SJCRH30 (cell line): ENCODE measurements at places on chromosomes 6 and 20.

DNA sequence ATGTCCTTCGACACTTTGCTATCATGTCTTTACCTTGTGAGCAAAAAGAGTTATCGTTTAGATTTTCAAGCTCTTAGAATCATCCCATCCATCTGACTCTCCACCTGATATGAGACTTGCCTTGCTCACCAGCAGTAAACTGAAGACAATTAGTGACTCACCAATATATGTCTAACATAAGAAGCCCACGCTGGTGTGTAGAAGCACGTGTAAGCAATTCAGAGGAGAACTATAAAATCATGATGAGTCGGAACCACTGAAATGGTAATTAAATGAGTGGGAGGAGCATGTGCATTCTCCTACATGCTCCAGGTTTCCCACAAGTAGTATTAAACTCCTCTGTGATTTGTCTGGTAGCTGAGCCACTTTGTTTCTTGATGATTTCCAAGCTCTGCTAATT, 181.6 kb upstream of the RNF217 start:
- no peak overlapping the region for H3K27ac ChIP-seq
- no peak overlapping the region for H3K4me3 ChIP-seq
- H3K4me1 ChIP-seq: no peaks in the 10 kb centered on the region
- DNase-seq: no peak

- H3K4me1 ChIP-seq: peaks cover 9% of the 10 kb centered on the region
- no peak overlapping the region for H3K27ac ChIP-seq
Observed at GRCh38 chr6:107632381-107633136, 142.6 kb downstream of the SOBP start.

GRCh38 chr20:10509376-10509775, 74.3 kb downstream of the SLX4IP start:
- no peaks in the 10 kb centered on the region for H3K36me3 ChIP-seq
- H3K27ac ChIP-seq: no peak overlapping the region
- no peak overlapping the region for H3K4me3 ChIP-seq
- H3K27me3 ChIP-seq: no peaks in the 10 kb centered on the region
- H3K4me1 ChIP-seq: peaks cover 58% of the 10 kb centered on the region

DNA sequence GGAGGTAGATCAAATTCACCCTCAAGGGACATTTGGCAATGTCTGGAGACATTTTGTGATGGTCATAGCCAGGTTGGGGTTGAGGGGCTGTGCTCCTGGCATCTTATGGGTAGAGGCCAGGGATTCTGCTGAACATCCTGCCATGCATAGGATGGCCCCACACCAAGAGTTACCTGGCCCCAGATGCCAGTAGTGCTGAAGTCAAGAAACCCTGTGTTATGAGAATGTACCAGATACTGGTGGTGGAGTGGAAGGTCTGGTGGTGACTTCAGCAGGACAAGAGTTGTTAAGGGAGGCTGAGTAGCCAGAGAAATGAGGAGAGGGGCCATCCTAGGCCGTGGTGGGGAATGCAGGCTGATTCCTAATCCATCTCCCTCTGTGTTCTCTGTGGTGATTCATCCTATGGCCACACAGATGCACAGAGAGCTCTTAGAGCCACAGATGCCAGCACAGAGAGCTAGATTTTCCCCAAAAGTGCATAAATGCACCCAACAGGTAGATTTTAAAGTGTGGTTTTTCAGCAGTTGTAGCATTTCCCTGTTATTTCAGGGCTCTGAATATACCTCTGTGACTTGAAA, 43.6 kb downstream of the CDYL start:
- H3K4me1 ChIP-seq: no peaks in the 10 kb centered on the region
- no peaks in the 10 kb centered on the region for H3K36me3 ChIP-seq
- H3K4me3 ChIP-seq: no peak overlapping the region
- no peak overlapping the region for H3K27ac ChIP-seq
- DNase-seq: no peak

DNA sequence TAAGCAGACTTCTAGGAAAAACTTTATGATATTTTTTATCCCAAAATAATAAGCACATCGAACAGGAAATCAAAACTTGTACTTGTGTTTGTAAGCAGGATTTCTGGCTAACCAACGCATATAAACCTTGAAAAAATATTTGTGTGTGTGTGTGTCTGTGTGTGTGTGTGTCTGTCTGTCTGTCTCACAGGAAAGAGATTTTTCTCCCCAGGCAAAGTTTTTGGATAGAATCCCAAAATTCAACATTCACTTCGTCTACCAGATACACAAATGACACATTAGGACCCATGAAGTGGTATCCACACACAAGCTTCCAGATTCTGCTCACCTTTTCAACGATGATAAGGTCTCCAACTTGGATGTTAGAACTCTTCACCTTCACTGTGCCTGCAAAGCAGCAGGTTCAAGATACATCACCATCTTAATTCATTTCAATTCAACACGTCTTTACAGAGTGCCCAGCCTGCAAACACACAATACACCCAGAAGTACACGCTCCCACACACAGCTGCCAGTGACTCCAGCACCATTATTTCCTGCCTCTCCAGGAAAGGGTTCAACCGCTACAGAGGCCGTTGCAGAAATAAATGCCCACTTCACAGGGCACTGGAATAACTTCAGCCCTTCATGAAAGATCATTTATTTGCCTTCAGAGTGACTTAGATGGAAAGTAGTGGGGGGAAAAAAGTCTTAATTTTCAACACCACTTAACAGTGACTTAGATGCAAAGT, 70.9 kb downstream of the ATP9A start:
- H3K4me3 ChIP-seq: no peak overlapping the region
- peaks cover 9% of the 10 kb centered on the region; the same call in 1 of the 2 replicates for H3K27me3 ChIP-seq
- H3K36me3 ChIP-seq: no peaks in the 10 kb centered on the region
- no peaks in the 10 kb centered on the region for H3K4me1 ChIP-seq
- DNase-seq: no peak
- H3K27ac ChIP-seq: no peak overlapping the region

DNA sequence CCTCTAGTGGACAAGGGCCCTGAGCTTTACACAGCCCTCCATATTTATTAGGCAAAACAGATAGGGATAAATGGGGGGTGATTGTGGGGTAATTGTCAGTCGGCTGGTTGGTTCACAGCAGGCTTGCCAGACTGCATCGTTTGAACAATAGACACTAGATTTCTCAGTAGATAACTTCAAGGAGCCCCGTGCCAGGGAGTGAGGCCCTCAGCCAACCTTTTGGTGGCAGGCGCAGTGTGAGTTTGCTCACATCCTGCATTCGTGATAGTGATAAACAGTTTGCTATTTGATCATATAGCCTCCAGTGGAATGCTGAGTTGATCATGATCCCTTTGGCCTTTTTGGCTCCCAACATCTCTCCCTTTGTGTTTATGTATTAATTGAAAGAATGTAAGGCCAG, 3.6 kb upstream of the ABHD12 start:
- H3K36me3 ChIP-seq: no peaks in the 10 kb centered on the region
- H3K4me1 ChIP-seq: peaks cover 8% of the 10 kb centered on the region
- H3K27me3 ChIP-seq: no peaks in the 10 kb centered on the region
- DNase-seq: no peak
- no peak overlapping the region for H3K4me3 ChIP-seq

DNA sequence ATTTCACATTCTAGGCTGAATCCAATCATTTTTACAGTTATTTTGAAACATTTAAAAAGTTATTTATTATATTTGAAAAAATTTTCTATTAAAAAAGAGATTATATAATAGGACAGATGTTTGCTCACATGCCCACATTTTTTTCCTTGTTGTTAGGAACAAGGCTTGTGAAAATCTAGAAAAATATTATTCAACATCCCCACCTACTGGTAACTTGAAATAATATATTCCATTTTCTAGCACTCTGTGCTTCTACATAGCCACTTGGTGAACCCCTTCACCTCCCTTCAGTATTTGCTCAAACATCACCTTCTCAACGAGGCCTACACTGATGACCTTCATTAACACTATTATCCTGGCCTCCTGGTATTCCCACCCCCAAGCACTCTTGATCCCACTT, 18.3 kb upstream of the GPRC6A start:
- no peaks in the 10 kb centered on the region for H3K4me1 ChIP-seq
- no peak overlapping the region for H3K4me3 ChIP-seq
- H3K27me3 ChIP-seq: no peaks in the 10 kb centered on the region; the same call in 1 of the 2 replicates
- H3K36me3 ChIP-seq: no peaks in the 10 kb centered on the region
- no peak for DNase-seq
- H3K27ac ChIP-seq: no peak overlapping the region

GRCh38 chr6:135002974-135003703, 51.5 kb downstream of the HBS1L start:
- no peak overlapping the region for H3K4me3 ChIP-seq
- no peak for DNase-seq
- H3K27ac ChIP-seq: no peak overlapping the region
- H3K4me1 ChIP-seq: no peaks in the 10 kb centered on the region
- peaks cover 11% of the 10 kb centered on the region; the same call in 1 of the 2 replicates for H3K36me3 ChIP-seq
- no peaks in the 10 kb centered on the region for H3K27me3 ChIP-seq

GRCh38 chr6:129105793-129106192, 222.9 kb downstream of the LAMA2 start:
- no peaks in the 10 kb centered on the region for H3K27me3 ChIP-seq
- H3K36me3 ChIP-seq: no peaks in the 10 kb centered on the region
- H3K27ac ChIP-seq: no peak overlapping the region
- H3K4me3 ChIP-seq: no peak overlapping the region

DNA sequence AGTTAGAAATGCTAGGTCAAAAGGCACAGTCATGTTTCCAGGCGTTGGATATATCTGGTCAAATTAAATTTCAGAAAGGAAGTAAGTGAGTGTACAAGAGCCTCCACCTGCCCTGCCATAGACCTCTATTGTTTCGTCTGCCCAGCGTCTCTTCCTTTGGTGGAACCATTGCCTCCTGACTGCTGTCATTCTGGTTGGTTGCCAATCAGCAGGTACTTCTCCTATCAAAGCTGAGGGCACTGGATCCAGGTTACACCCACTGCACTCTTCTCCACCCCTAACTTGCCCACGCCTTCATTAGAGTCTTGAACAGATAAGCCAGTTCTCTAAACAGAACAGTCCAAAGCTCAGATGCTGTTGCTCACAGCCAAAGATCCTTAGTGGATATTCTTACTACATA, 2.6 kb upstream of the WFDC5 start:
- H3K27ac ChIP-seq: no peak overlapping the region
- no peaks in the 10 kb centered on the region for H3K36me3 ChIP-seq
- peaks cover 5% of the 10 kb centered on the region for H3K27me3 ChIP-seq
- H3K4me1 ChIP-seq: no peaks in the 10 kb centered on the region
- no peak for DNase-seq

GRCh38 chr6:68760485-68760884, 125.4 kb downstream of the ADGRB3 start:
- H3K27me3 ChIP-seq: no peaks in the 10 kb centered on the region
- H3K4me1 ChIP-seq: no peaks in the 10 kb centered on the region
- no peak overlapping the region for H3K4me3 ChIP-seq
- H3K36me3 ChIP-seq: no peaks in the 10 kb centered on the region

GRCh38 chr6:131250122-131250521, 114.9 kb downstream of the AKAP7 start:
- no peak overlapping the region for H3K27ac ChIP-seq
- no peaks in the 10 kb centered on the region for H3K4me1 ChIP-seq
- H3K36me3 ChIP-seq: no peaks in the 10 kb centered on the region
- DNase-seq: no peak

- no peak overlapping the region for H3K4me3 ChIP-seq
- peaks cover 56% of the 10 kb centered on the region for H3K4me1 ChIP-seq
- no peaks in the 10 kb centered on the region for H3K27me3 ChIP-seq
- H3K36me3 ChIP-seq: no peaks in the 10 kb centered on the region
- no peak overlapping the region for H3K27ac ChIP-seq
Observed at GRCh38 chr20:59400708-59401107, 100.3 kb downstream of the EDN3 start.

- DNase-seq: no peak
- H3K27me3 ChIP-seq: no peaks in the 10 kb centered on the region
- H3K4me1 ChIP-seq: no peaks in the 10 kb centered on the region
- H3K36me3 ChIP-seq: peaks cover 8% of the 10 kb centered on the region
- no peak overlapping the region for H3K4me3 ChIP-seq
Observed at GRCh38 chr20:17619351-17620093, 49.6 kb downstream of the DSTN start.

DNA sequence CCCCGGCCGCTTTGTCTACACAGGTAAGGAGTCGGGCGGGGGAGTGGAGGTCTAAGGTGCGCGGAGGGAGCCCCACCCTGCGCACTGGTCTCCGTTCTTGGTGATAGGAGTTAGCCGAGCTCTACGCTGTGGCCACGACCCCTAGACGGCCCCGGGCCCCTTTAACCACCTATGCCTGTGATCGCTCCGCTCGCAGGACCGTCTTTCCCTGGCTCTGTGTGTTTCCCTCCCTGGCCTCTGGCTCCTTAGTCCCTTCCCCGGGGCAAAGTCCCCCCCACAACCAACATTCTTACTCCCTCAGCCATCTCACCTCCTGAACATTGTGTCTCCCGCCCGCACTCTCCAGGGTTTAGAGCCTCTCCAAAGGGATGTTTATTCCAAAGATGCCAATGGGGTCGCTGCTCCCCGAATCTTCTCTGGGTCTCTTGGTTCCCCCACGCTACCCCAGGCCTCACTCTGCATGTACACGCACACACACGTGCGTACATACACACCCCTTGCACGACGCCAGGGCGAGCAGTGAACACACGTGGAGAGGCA, 50.4 kb downstream of the CPXM1 start:
- no peaks in the 10 kb centered on the region for H3K27me3 ChIP-seq
- no peak overlapping the region for H3K4me3 ChIP-seq
- no peaks in the 10 kb centered on the region for H3K4me1 ChIP-seq

DNA sequence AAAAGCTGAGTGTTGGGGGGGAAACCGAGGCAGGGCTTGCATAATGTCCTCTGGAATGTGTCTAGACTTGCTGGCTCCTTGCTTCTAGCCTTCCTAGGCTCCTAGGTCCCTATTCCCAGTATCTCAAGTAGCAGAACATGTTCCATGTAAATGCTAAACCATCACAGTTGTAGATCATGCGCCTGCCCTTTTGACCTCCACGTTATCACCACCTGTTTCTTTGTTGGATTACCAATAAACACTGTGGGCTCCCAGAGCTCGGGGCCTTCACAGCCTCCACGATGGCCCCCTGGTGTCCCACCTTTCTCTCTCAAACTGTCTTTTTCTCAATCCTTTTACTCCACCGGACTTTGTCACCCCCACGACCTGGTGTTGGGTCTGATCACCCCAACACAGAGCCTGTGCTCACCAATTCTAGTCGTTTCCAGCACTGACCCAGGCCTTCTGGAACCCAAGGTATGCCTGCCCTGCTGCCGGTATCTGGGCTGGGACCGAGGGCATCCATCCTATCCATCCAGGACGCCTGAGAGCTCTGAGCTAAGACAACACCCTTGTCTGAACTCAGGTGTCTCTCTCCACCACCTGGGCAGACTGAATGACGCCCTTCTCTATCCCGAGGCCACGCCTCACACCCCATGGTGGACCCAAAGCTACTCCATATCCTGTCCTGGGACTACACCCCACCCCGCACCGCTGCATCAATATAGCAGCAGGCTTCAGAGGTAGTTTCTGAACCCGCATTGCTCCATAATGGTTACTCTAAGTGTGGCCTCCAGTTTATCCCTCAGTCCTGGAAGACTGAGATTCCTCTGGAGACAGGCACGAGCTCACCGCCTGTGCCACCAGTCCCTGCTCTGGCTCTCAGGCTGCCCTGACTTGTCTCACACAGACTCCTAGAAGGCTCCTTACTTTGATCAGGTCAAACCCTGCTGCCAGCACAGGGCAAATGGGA, 9.3 kb upstream of the PRR18 start:
- peak; percentile 57 for DNase-seq
- H3K4me1 ChIP-seq: peaks cover 34% of the 10 kb centered on the region
- H3K27ac ChIP-seq: peak overlapping the region; percentile 99
- H3K27me3 ChIP-seq: no peaks in the 10 kb centered on the region
- H3K36me3 ChIP-seq: peaks cover 10% of the 10 kb centered on the region
